Activated T-cell treated with anti-CD3 and anti-CD28 coated beads, Interleukin-2, amount 50 U/mL, for 72 hours (primary cell): ENCODE measurements at places on chromosomes 12 and 14. TPM values are rescaled to one million over a fixed set of nuclear protein-coding genes. Genes with fewer than 3 reads are reported as not detected.

The NFATC4 gene
- total RNA-seq: 11.3 TPM

The P2RX2 gene
- total RNA-seq: not detected

The FUT8 gene
- total RNA-seq: 59.8 TPM

The APOF gene
- total RNA-seq: not detected

The RASSF9 gene
- not detected for total RNA-seq

The ACSM4 gene
- total RNA-seq: not detected

The RAD9B gene
- total RNA-seq: 4.4 TPM

The CNTN1 gene
- not detected for total RNA-seq

DNA sequence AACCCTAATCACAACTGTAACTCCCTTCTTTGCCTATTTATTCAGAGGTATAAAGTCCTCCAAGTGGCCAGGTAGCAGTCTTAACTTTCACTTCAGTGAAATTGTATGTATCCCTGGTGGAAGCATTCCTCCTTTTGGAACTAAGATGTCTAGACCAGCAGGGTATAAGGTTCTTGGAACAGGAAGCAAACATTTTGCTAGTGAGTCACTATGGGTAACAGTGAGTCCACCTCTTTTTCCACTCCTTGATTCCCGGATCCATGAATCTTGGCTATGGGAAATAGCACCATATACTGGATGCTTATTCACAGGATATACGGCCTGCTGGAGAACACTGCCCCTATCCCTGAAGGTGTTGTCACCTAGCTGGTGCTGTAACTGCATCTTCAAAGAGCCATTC, 80.2 kb downstream of the KCNA5 start:
- no peak for DNase-seq

DNA sequence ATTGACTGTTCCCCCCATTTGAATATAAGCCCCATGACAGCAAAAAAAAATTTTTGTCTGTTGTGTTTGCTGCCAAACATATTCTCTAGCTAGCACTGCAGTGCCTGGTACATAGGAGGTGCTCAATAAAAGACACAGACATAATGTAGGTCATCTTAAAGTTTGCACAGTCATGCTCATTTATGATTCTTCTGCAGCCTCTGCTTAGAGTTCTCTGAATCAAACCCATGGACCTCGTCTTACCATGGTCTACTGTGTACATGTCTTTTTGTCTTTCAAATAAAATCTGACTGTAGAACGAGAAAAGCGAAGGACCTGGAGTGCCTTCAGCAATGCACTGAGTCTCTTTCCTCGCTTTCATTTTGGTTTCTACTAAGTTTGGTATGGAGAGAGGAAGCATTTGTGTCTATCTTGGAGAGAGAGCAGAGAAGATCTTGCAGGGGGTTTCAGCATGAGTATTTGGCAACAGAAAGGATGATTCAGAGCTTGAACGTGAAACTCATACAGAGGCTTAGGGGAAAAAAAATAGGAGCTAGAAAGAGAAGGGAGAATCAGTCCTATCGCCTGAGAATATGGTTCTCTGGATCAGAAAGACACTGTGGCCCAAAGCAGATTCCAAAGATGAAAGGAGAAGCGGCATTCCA, 38.8 kb upstream of the TMCC3 start:
- no peak for DNase-seq

DNA sequence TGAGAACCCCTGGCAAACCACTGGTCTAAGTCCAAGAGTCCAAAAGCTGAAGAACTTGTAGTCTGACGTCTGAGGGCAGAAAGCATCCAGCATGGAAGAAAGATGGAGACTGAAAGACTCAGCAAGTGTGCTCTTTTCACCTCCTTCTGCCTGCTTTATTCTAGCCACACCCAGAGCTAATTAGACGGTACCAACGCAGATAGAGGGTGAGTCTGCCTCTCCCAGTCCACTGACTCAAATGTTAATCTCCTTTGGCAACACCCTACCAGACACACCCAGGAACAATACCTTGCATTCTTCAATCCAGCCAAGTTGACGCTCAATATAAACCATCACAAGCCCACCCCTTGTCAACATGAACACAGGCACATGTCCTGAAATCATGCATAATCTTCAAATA, 155.1 kb downstream of the CCDC59 start:
- no peak for DNase-seq

DNA sequence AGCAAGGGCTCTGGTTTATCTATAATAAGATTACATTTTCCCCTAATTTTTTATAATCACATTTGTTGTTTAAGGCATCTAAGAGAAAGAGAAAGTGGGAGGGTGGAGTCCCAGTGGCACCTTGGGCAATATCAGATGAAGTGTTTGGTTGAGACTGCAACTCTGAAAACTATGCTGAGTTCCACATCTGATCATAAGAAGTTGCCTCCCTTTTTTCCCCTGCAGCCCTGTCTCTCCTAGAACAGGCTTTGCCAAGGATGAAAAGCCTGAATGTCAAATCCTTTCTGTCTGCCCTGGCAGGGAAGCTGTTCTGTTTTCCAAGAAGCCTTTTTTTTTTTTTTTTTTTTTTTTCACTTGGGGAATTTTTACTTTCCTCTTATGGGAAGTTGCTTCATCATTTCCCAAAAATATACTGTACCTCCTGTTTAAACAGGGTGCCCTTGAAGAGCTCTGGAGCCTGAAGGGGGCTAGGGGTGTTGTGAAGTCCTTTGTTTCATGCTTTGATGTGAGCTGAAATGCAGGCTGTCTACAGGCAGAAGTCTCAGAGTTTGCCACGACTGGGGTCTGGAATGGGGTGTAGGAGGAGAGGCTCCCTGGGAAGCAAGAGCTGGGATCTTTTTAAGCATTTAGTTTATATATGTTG, 71.3 kb downstream of the SUSD6 start:
- no peak for DNase-seq

- peak; percentile 78 for DNase-seq
These were observed 8.1 kb downstream of the PTPN6 start for GRCh38 chr12:6959058-6959804.

GRCh38 chr12:98106031-98106683, 409.2 kb upstream of the TMPO start:
- DNase-seq: no peak

DNA sequence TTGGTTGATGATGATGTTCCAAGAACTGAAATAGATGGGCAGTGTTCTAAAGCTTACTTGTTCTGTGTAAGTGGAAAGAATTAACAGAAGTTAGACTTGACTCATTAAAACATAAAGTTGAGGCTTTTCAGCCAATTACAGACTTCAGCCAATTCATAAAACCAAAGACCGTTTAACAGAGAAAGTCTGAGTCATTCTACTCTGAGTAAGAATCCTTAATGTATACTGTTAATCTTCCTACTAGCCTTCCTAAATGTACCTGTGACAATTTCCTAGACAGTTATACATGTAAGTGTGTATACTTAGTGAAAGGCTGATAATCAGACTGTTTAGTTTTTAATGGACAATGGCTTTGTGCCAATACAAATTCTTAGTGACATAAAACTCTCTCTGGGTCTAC, 681.0 kb downstream of the RPL10L start:
- DNase-seq: no peak

GRCh38 chr12:78711954-78712353, 152.6 kb upstream of the SYT1 start:
- no peak for DNase-seq

- DNase-seq: no peak
These were observed 9.2 kb upstream of the GOLGA3 start for GRCh38 chr12:132837693-132838409.

GRCh38 chr12:52749827-52750226, 27.3 kb downstream of the KRT76 start:
- no peak for DNase-seq

GRCh38 chr12:91316907-91317269, 134.3 kb upstream of the DCN start:
- no peak for DNase-seq
